ENCODE measurements at places on chromosomes 4 and X.

DNA sequence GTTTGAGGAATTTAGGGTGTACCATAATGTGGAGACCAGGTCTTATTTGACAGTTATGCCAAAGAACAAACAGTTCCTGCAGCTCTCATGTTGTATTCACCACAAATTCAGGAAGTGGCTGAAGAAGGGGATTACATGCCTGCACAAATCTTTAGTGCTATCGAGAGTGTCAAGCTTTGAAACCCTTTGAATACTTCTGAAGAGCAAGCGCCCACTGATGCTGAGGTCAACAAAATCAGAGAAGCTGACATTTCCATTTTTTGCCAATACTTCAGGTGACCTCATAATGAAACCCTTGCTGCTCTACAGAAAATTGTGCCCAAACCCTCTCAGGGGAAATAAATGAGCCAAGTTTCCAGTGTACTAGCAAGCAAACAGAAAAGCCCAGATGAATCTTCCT, 28.4 kb downstream of the PAK3 start:
- no peak for DNase-seq

DNA sequence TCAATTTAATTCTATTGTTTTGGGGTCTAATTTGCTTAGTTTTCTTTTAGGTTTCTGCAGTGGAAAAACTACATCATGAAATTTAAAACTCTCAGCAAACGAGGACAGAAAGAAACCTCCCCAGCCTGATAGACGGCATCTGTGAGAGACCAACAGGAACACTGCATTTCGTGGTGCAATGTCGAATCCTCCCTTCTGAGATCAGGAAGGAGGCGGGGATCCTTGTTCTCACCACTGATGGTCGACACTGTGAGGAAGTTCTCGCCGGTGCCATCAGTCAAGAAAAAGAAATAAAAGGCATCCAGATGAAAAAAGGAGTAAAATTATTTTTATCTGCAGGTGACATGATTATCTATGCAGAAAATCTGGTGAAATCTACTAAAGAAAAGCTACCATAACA, 16.5 kb downstream of the GAK start:
- no peak for DNase-seq

DNA sequence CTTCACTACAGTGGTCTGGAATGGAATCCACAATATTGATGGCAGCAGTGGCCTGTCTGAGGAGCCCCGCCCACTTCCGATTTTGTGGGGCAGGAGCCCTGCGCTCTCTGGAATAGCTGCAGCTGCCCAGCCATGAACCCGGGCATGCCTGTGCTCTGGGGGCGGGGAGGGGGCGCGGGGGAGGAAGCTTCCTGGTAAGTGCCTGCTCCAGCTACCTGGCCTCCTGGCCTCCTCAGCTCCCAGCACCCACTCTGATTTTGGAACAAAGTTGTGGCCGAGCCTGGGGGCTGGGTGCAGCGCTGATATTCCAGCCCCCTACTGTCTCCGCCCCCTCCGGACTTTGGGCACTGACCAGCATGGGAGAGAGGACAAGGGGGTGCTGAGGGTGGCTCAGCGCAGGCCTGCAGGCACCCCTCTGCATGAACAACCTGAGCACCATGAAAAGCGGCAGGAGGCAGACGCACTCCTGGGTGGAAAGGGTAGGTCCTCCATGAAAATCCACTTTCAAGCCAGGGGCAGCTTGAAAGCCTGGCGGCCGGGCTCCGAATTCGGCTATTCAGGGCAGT, 972.7 kb upstream of the AGA start:
- no peak for DNase-seq

GRCh38 chrX:55167124-55167803, 52.9 kb upstream of the PAGE5 start:
- no peak for DNase-seq

- no peak for DNase-seq
These were observed 18.3 kb downstream of the GTPBP6 start for GRCh38 chrX:300334-300733.

DNA sequence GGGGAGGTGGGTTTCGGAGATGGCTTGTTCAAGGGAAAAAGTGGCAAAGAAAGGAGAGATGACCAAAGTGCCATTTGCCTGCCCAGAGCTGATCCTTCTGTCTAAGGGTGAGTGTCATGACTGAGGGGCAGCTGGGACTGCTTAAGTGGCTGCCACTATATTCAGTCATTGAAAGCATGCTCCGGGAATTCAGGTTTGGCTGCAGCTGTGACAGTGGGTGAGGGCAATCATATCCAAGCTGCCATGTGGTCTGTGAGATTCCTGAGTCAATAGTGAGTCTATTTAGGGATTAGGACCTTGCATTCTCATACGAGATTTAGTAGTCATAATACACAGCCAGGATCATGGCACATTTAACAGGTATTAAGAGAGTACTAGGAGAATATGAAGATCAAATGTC, 138.8 kb upstream of the BANK1 start:
- no peak for DNase-seq

DNA sequence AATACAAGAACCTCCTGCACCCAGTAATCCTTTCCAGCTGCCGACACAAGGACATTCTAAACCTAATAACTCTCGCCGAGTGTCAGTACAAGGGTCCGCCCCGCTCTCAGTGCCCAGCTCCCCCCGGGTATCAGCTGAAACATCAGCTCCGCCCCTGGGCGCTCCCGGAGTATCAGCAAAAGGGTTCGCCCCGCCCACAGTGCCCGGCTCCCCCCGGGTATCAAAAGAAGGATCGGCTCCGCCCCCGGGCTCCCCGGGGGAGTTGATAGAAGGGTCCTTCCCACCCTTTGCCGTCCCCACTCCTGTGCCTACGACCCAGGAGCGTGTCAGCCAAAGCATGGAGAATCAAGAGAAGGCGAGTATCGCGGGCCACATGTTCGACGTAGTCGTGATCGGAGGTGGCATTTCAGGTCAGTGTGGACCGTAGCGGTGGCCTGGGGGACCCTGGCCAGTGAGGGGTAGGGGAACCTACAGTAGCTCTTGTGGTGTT, at the start of gene MAOA:
Gene MAOA (plus strand): TSS at position 295 of the 490 bp plus-strand sequence. CDS start 43 bp downstream, at position 338.
- DNase-seq, result peak; percentile 22

GRCh38 chrX:17529151-17529745, 154.2 kb downstream of the NHS start:
- no peak for DNase-seq

DNA sequence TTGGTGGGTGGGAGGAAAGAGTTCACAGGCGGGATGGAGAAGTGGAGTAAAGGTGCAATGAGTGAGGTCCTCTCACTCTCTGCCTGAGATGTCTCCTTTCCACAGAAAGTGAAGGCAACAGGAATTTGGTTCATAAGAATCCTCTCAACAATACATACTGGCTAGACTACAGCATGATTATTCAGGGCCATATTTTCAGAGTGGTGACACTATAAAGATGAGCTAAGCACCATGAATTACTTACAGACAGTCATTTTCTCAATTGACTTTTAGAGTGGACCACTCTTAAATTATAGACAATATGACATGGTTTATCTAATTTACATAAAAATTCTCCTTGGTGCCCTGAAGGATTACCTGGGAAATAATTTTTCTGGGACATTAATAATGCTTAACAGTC, 286.1 kb upstream of the MAD2L1 start:
- DNase-seq, result no peak

GRCh38 chr4:177809791-177810190, 367.6 kb upstream of the AGA start:
- no peak for DNase-seq

DNA sequence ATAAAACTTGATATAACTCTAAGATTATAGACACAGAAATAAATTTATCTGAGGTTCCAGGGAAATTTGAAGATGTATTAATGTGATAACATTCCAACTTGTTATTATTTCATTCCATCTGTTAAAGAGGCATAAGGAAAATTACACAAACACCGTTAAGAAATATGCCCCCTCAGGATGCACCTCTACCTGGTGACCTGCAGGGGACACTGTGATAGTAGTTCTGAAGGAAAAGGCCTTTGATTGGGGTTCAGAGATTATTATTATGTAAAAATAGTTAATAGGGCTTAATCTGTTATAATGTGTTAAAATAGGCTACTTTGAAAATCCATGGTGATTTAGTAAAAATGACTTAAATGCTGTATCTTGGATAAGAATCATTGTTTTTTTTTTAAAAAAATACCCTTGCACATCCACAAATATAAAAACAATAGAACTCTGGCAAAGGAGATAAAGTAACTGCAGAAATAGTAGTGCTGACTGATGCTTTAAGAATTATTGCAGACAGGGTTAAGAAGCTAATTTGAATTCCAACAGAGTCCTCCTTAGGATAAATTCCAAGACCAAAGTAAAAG, 6.1 kb upstream of the ABRAXAS1 start:
- DNase-seq, result no peak

GRCh38 chrX:143536176-143536575, 18.9 kb upstream of the SPANXN3 start:
- no peak for DNase-seq

GRCh38 chr4:154390324-154390723, 101.3 kb downstream of the DCHS2 start:
- no peak for DNase-seq

DNA sequence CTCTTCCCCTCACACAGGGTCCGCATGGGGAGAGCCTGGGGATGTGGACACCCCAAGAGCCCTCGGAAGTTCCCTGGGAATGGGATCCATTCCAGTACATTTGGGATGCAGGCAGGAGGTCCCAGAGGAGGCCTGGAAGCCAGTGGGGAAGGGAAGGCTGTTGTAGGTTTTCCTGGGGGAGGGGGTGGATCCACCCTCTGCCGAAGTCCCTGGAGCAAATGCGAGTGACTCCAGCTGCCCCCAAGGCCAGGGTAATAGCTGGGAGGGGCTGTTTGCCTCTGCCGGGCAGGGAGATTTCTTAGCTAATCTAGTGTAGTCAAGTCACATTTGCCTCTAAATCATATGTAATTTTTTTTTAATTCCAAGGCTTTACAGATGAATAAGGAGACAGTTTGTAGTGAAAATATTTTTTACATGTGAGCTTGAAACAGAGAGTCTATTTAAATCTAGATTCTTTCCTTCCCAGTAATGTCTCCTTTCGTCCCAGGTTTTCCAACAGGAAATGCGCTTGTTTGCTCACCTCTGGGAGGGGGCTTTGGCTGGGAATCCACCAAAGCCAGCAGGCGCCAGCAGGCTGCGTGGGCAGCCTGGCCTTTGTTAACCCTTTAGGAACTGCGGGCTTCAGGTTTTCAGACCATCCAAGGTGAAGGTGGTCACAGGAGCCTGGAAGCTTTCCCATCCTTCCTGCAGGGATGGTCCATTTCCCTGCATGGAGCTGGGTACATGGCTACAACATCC, 26.8 kb downstream of the SH3TC1 start:
- DNase-seq, result no peak

GRCh38 chr4:94240384-94240783, 32.7 kb downstream of the SMARCAD1 start:
- DNase-seq, result no peak

DNA sequence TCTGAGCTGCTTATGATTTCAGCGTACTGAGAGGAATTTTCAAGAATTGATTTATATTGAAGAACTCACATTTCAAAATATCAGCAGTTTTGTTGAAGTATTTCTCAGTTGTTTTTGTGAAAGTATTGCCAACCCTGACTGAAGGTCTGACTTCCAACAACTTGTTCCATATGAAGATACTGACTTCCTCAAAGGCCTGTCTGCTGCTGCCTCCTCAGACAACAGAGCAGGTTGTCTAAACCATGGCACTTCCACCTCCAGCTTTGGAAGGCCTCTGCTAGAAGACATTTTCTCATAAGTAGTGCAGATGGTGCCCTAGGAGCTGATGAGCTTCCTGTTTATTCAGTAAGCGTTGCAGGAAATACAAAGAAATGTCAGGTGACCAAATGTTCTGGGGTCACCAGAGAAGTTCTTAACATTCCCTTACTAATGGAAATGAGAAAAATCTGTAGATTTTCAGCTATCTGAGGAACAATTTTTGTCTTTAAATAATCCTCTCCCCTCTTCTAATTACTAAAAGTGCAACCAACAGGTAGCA, 28.8 kb downstream of the FGF2 start:
- DNase-seq, result no peak

DNA sequence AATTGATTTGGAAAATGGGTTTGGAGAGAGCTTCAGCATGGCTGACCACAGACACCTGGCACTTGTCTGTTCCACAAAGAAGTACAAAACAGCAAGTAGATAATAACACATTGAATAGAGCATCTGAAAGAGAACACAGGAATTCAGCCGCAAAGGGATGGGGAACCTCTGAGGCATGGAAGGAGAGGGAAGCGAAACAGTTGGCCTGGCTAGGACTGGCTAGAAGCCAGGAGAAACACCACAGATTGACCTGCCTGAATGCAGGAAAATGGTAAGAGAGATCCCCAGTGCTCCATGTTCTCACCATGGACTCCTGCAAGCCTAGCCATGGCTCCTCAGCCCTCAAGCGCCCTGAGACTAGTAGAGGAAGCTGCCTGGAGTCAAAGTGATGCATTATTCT, 169.7 kb upstream of the SH3RF1 start:
- DNase-seq, result no peak

Measured in stimulated activated CD4-positive, alpha-beta T cell treated with anti-CD3 and anti-CD28 coated beads, Interleukin-1b, Interleukin-23, amount 100 ng/mL, for 4 hours (primary cell).